ENCODE measurements at places on chromosomes 12 and 14.

GRCh38 chr14:91387169-91387835 is 30.3 kb downstream of the CCDC88C start:
- no peak for DNase-seq

- no peak for DNase-seq
Measured at GRCh38 chr12:94660436-94660835, 10.1 kb upstream of the TMCC3 start.

GRCh38 chr12:57250541-57250940 is 446 bp downstream of the STAC3 start:
- DNase-seq = no peak

- DNase-seq = no peak
Measured at GRCh38 chr12:31835276-31835882, 106.6 kb upstream of the AMN1 start.

DNA sequence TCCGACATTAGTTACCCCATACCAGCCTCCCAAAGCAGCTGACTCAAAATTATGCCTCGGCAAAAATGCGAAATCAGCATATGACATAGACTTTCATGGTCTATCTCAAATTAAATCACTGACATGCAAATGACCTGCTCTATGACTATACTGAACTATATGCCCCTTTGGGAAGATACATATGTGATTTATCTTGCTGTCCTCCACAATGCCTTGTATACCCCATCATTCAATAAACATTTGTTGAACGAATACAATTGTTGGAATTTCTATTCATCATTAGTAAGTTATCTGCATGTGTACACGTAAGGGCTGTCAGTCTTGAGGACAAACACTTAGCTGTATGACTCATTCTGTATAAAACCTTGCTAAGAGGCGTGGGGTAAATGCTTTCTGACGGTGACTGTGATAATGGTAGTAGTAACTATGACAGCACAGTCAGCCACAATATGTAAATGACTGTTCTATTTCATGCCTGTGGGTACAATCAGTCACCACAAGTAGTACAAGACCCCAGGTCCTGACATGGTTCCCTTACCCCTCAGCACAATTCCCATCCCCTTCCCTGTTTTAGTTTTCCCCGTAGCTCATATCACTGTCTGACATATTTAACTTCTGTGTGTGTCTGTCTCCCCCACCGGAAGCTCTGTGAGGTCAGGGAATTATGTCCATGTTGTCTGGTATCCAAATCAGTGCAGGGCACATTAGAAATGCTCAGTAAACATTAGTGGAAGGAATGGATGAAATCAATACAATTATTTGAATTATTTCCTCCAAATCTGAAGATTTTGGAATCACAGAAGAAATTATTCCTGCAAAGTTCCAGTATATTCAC is 42.8 kb downstream of the STXBP6 start:
- DNase-seq = no peak

- DNase-seq = no peak
Measured at GRCh38 chr12:26345471-26346003, 150.2 kb downstream of the SSPN start.

GRCh38 chr12:132186857-132187620 is 42.8 kb downstream of the NOC4L start:
- DNase-seq = no peak

- DNase-seq = no peak
Measured at GRCh38 chr14:90384543-90384911, 12.3 kb upstream of the CALM1 start.

- no peak for DNase-seq
Measured at GRCh38 chr12:77818351-77818750, 12.3 kb upstream of the NAV3 start.

- DNase-seq = no peak
Measured at GRCh38 chr14:24298892-24299254, 707 bp downstream of the DHRS1 start.

DNA sequence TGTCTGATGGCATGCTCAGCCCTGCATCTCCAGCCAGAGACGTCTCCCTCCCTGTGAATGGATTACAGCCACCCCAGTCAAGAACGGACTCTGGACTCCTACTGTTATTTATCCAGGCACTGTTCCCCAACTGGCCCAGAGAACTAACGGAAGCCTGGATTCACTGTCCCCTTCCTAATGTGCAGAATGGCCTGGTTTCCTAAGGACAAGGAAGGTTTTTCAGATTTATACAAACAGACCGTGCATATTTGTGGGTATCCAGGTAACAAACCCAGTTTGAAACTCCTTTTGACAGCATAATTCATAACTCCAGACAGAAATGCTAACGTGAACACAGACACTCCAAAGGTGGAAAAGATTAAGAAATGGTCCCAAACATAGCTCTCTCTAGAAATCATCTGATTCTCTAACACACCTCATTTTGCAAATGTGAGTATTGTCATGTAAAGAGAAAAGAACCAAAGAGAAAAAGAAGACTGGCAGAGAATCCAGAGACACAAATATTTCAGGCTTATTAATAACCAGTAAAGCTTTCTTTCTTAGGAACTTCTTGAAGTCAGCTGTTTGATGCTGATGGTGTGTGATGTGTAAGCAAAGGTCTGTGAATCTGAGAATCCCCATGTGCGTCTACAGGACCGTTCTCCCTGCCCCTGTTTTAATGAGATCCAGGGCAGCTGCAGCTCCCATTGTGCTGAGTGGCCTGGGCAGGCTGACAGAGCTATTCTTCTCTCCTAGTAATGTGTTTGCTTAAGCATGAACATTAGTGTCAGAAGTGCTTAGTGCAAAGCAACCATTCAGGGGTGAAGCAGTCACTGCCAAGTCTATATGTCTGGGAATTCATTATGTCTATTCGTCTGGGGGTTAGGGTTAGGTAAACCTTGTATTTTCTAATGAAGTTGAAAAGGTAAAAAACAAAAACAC is 86.8 kb upstream of the HIF1A start:
- DNase-seq = no peak

DNA sequence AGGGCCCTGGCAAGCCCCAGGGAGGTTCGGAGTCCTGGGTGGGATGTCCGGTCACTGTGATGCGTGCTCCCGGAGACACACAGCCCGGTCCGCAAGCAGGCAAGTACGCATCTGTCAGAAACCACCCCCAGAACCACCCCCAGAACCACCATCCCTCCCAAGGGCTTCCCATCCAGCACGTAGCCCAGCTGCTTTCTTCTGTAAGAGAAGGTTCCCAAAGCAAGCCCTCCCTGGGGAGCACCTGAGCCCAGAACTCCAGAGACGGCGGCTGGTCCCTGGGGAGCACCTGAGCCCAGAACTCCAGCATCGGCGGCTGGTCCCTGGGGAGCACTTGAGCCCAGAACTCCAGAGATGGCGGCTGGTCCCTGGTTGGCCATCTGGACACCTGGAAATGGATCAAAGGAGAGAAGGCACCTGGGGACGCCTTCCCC is 2.6 kb upstream of the FBRSL1 start:
- no peak for DNase-seq

DNA sequence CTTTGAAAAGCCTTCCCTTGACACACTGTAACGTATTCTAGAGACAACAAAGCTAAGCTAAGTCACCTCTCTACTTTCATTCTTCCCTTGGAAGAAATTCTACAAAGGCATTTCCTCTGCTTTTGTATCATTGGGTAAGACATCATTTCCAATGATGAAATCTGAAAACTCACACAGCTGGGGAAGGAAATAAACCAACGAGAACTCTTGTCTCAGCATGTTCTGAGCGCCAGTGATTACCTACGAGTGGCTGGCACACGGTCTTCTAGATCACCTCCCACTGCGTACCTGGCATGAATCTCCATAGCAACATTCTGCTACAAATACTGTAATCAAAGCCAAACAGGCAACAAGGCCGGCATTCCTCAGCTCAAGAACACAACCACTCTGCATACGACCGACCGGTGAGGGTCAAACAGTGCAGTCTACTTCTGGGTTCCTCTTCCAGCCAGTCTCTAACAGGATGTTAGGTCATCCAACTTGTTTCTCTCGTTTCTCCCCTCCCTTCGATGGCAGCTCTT is 7.6 kb downstream of the VPS37B start:
- DNase-seq = no peak

DNA sequence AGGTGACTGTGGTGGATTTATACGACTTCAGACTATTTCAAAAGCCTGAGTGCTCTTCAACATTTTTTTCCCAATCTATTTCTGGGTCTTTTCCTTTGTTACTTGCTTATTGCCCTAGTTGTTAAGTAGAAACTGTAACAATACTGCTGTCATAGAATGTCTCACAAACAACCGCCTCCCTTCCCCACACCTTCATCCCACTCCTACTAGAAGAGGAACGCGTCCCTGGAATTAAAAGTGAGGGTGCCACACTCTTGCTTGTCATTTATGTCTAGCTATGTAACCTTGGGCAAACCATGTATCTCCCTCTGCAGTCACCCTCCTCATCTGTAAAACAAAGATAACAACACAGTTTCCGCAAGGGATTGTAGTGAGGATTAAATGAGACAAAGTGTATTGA is 8.6 kb downstream of the BRAP start:
- DNase-seq = no peak

- no peak for DNase-seq
Measured at GRCh38 chr14:21643407-21643806, 8.7 kb upstream of the OR10G2 start.

DNA sequence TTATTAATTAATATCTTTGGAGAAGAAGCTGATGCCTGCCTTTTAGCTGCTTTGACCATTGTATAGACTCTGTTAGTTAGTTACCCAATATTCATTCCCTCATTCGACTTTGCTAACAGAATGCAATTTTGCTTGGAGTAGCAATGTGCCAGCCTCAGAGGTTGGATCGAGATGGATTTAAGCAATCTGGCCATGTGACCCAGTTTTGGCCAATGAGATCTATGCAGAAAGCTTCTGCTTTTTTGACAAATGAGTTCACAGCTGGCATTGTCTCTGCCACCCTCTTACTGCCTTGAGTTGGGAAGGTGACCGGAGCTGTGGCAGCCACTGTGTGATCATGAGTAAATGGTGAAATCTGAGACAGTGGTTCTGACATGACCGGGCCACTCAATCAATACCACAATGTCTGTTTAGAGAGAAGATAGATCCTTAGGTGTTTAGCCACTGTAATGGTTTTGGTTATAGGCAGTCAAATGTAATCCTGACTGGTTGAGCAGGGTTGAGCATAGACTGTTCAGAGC is 74.9 kb upstream of the MED13L start:
- DNase-seq = no peak

- no peak for DNase-seq
Measured at GRCh38 chr12:10974965-10975364, 11.7 kb downstream of the TAS2R50 start.

GRCh38 chr12:49059045-49059298 is 1.6 kb downstream of the KMT2D start:
- no peak for DNase-seq

GRCh38 chr12:38813923-38814322 is 91.5 kb downstream of the CPNE8 start:
- no peak for DNase-seq

GRCh38 chr12:49698619-49699545 is 8.3 kb downstream of the FMNL3 start:
- no peak for DNase-seq

DNA sequence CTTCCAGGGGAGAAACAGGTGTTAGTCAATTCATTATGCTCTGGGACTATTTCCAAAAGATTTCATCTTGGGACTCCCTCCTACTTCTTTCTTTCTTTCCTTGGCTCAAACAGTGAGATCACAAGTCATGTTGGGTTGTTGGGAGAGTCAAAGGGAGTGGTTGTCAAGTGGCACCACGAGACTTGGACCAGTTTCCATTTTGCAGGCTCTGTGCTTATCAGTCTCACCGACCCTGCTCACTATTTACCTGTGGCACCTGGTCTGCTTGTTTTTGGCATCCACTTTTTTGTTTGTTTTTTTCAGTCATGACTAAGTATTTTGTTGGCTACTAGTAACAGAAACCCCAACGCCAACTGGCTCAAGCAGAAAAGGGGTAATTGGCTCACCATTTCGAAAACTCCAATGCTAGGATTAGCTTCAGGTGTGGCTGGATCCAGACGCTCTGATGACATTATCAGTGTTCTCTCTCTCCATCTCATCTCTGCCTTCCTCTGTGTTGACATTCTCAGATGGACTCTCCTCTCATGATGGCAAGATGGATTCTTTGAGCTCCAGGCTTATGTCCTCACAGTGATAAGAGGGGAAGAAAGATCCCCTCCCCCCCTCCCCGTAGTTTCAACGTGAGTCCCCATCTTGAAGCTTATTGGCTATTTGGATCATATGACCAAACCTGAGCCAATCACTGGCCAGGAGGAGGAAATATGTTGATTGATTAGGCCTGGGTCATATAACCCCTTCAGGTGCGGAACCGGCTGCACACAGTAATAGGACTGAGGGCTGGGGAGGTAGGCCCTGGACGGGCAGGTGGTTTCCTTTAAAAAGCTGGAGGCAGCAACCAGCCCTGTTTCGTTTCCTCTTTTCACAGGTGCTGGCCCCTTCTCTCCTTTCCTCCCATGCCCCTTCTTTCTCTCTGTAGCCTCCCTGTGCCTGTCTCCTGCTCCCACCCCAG is 84.2 kb downstream of the AACS start:
- no peak for DNase-seq

GRCh38 chr14:49955024-49955423 is 62.1 kb downstream of the ARF6 start:
- DNase-seq = no peak

DNA sequence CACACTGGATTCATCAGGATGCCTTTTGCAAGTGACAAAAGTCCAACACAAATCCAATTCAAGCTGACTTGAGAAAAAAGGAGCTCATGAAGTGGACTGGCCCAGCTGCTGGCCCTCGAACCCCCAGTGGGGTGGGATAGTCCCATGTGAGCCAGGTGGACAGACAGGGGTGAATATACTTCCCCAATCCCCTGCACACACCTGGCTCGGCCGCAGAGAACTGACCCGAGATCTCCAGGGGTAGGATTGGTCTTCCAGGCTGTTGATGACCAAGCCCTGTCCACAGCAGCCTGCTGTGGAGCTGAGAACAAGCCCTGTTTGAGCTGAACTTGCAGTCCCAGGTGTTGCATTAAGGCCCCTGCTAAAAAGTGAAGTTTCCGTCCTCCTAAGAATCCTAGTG is 56.2 kb downstream of the TPCN1 start:
- DNase-seq = no peak

- DNase-seq = no peak
Measured at GRCh38 chr12:57844709-57845477, 1.6 kb downstream of the CTDSP2 start.

GRCh38 chr12:89781156-89781555 is 72.5 kb upstream of the ATP2B1 start:
- no peak for DNase-seq

- DNase-seq = no peak
Measured at GRCh38 chr14:69654116-69654515, 42.7 kb downstream of the SUSD6 start.

DNA sequence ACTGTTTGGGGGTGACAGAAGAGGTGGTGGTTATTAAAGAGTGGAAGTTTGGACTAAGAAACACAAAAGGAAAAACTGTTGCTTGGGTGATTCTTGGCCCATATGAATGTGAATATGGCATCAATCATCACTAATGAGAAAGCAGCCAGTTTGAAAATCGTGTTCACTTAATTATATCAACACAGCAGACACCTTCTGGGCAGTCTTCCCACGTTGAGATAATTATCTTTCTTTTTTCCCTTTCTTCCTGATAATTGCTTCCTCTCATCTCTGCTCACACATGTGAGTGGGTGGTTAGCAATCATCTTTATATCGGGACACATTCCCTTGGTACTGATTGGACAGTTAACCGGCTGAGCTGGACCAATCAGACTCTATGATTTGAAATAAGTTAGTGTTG is 539.7 kb downstream of the AACS start:
- no peak for DNase-seq

Data from stimulated activated CD4-positive, alpha-beta T cell treated with anti-CD3 and anti-CD28 coated beads, Interleukin-1b, Interleukin-23, amount 100 ng/mL, for 1 hour (primary cell).